ENCODE measurements at places on chromosomes 2 and 18. TPM values are rescaled to one million over a fixed set of nuclear protein-coding genes. Genes with fewer than 3 reads are reported as not detected.

GRCh38 chr2:86807468-86808275 lies 17.0 kb upstream of the CD8A start:
- peaks cover 9% of the 10 kb centered on the region for H3K27me3 ChIP-seq
- H3K36me3 ChIP-seq = no peaks in the 10 kb centered on the region
- H3K27ac ChIP-seq = peak overlapping the region; percentile 70
- peak overlapping the region; percentile 41 for H3K4me3 ChIP-seq
- H3K4me1 ChIP-seq = peaks cover 25% of the 10 kb centered on the region

- H3K27ac ChIP-seq = no peak overlapping the region
- no peak for DNase-seq
- no peak overlapping the region for H3K4me3 ChIP-seq
- no peaks in the 10 kb centered on the region for H3K4me1 ChIP-seq
Measured at GRCh38 chr2:197777823-197778407, 7.2 kb downstream of the BOLL start.

- no peaks in the 10 kb centered on the region for H3K4me1 ChIP-seq
- H3K27me3 ChIP-seq = no peaks in the 10 kb centered on the region
- no peak for DNase-seq
- H3K27ac ChIP-seq = no peak overlapping the region
- H3K4me3 ChIP-seq = no peak overlapping the region
- no peaks in the 10 kb centered on the region for H3K36me3 ChIP-seq
Measured at GRCh38 chr2:18133310-18133709, 254.8 kb downstream of the KCNS3 start.

- no peak overlapping the region for H3K4me3 ChIP-seq
- H3K36me3 ChIP-seq = peaks cover 29% of the 10 kb centered on the region
- peaks cover 9% of the 10 kb centered on the region for H3K4me1 ChIP-seq
Measured at GRCh38 chr2:205765151-205765550, 82.8 kb downstream of the NRP2 start.

GRCh38 chr2:30608643-30609042 lies 161.6 kb downstream of the LCLAT1 start:
- DNase-seq = no peak
- H3K27ac ChIP-seq = no peak overlapping the region
- no peaks in the 10 kb centered on the region for H3K4me1 ChIP-seq
- no peak overlapping the region for H3K4me3 ChIP-seq

- no peak for DNase-seq
- H3K27ac ChIP-seq = no peak overlapping the region
- no peaks in the 10 kb centered on the region for H3K36me3 ChIP-seq
- H3K27me3 ChIP-seq = no peaks in the 10 kb centered on the region
Measured at GRCh38 chr18:13446610-13447461, 228.3 kb downstream of the LDLRAD4 start.

GRCh38 chr2:144707736-144708326 lies 187.9 kb upstream of the ZEB2 start:
- no peak for DNase-seq
- no peaks in the 10 kb centered on the region for H3K4me1 ChIP-seq
- no peak overlapping the region for H3K4me3 ChIP-seq
- H3K36me3 ChIP-seq = no peaks in the 10 kb centered on the region
- H3K27ac ChIP-seq = no peak overlapping the region

DNA sequence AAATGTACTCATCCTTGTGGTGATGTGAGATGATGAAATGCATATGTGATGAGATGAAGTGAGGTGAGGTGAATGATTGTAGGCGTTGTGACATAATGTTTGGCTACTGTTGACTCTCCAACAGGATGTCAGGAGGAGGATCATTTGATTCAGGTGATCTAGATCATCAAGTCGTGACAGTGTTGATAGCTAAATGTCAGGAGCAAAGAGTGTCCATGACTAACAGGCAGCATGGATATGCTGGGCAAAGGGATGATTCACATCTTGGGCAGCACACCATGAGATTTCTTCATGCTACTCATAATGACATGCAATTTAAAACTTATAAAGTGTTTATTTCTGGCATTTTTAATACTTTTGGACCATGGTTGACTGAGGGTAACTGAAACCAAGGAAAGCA lies 40.2 kb upstream of the UBXN4 start:
- DNase-seq = no peak
- H3K27me3 ChIP-seq = no peaks in the 10 kb centered on the region
- H3K4me1 ChIP-seq = peaks cover 3% of the 10 kb centered on the region

- H3K36me3 ChIP-seq = no peaks in the 10 kb centered on the region
- peaks cover 14% of the 10 kb centered on the region for H3K4me1 ChIP-seq
- H3K27ac ChIP-seq = peak within 1 kb of the TSS; percentile 5
- peaks cover 7% of the 10 kb centered on the region for H3K27me3 ChIP-seq
- no peak for DNase-seq
Measured at GRCh38 chr18:62324917-62325805, at the start of gene TNFRSF11A. TNFRSF11A (plus strand) TSS chr18:62325310; CDS start chr18:62325353, 43 bp downstream.

DNA sequence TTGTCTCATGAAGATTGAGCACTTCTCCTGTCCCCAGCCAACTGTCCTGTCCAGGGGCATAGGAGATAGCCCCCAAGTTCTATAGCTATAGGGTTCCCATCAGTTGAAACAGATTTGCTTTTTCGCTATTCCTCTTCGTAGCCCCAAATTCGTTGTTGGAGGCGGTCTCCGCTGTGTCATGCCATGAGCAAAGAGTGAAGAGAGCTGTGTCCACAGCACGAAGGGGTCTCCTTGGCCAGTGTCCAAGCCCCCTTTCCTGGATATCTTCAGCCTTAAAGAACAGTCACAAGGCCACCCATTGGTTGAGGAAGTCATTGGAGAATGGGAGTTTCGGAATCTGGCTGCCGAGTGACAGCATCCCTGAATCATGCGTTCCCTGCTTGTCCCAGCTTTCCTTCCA lies 21.0 kb downstream of the IGFBP5 start:
- DNase-seq = no peak
- no peak overlapping the region for H3K4me3 ChIP-seq
- peaks cover 51% of the 10 kb centered on the region for H3K36me3 ChIP-seq
- H3K4me1 ChIP-seq = no peaks in the 10 kb centered on the region
- no peak overlapping the region for H3K27ac ChIP-seq

DNA sequence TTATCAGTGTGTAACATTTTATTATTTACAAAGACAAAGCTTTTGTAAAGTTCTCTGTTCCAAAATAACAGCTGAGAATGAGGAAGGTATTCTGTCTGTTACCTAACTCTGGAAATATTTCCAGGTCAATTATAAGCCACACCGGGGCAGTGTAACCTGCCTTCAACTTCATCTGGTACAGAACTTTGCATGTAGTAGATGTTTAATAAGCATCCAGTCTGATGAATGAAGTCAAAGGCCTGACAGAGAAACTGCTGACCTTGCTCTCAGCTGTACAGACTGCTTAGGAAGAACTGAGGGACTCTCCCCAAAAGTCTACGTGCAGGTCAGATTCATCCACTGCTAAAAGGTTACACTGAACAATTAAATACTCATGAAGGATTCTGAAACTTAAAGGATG lies 43.3 kb downstream of the WDFY1 start:
- H3K36me3 ChIP-seq = peaks cover 20% of the 10 kb centered on the region
- no peaks in the 10 kb centered on the region for H3K27me3 ChIP-seq
- H3K4me1 ChIP-seq = no peaks in the 10 kb centered on the region
- H3K27ac ChIP-seq = no peak overlapping the region
- H3K4me3 ChIP-seq = no peak overlapping the region
- no peak for DNase-seq

- H3K27me3 ChIP-seq = no peaks in the 10 kb centered on the region
- no peaks in the 10 kb centered on the region for H3K4me1 ChIP-seq
- no peaks in the 10 kb centered on the region for H3K36me3 ChIP-seq
- no peak overlapping the region for H3K4me3 ChIP-seq
Measured at GRCh38 chr18:38539856-38540255, 974.3 kb upstream of the CELF4 start.

The LHCGR gene
- total RNA-seq = 0.22 TPM

The OTOF gene
- total RNA-seq = under 0.01 TPM

The ZNF513 gene
- 15.6 TPM for total RNA-seq

The UGT1A5 gene
- 6.4 TPM for total RNA-seq

The ALK gene
- total RNA-seq = not detected

The CDKL4 gene
- not detected for total RNA-seq

The GKN2 gene
- not detected for total RNA-seq
